Nephron progenitor cell (in vitro differentiated cells): ENCODE measurements at places on chromosomes 2 and 18.

DNA sequence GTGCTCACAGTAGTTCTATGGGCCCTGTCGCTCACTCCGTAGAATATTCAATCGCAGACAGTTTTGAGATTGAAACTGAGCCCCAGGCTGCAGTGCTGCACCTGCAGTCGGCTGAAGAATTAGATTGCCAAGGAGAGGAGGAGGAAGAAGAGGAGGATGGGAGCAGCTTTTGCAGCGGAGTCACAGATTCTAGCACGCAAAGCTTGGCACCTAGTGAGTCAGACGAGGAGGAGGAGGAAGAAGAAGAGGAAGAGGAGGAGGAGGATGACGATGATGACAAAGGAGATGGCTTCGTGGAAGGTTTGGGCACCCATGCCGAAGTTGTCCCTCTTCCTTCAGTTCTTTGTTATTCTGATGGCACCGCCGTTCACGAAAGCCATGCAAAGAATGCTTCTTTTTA is 115.2 kb downstream of the GALNT3 start:
- DNase-seq: no peak

DNA sequence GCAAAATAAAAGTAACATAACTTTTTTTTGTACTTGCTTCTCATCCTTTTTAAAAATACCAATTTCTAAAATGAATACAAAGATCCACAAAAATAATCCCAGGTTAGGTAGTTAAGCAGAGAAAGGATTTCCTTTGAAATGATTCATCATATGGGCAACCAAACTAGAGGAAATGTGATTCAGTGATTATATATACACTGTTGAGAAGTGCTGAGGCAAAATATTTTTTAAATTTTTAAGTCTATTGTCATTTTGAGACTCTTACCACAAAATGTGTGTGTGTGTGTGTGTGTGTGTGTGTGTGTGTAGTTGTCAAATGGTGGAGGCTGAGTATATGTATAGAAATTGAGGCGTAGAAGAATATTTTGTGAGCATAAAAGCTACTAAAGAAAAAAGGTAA is 1075.3 kb downstream of the LRP1B start:
- no peak overlapping the region for H3K4me3 ChIP-seq
- no peaks in the 10 kb centered on the region for H3K4me1 ChIP-seq
- no peaks in the 10 kb centered on the region for H3K27me3 ChIP-seq
- no peak for DNase-seq
- H3K27ac ChIP-seq: no peak overlapping the region
- H3K36me3 ChIP-seq: no peaks in the 10 kb centered on the region

DNA sequence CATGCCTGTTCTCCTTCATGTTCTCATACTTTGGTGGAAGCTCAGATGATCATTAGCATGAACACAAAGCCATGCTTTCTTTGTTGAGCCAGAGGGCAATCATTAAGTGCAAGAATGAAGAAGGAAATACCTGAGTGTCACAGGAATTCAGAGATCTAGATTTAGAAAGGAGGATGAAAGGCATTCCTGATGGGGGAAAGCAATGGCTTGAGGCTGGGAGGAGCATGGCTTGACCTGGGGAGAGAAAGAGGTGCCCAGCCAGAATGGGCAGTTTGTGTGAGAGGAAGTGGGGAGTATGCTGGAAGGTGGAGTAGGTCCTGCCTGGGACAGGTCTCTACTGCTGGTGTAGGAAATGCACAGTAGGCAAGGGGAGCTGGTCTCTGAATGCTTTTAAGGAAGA is 35.1 kb downstream of the SLC4A3 start:
- H3K4me3 ChIP-seq: no peak overlapping the region
- no peak for DNase-seq
- peaks cover 11% of the 10 kb centered on the region for H3K27me3 ChIP-seq
- no peaks in the 10 kb centered on the region for H3K36me3 ChIP-seq

DNA sequence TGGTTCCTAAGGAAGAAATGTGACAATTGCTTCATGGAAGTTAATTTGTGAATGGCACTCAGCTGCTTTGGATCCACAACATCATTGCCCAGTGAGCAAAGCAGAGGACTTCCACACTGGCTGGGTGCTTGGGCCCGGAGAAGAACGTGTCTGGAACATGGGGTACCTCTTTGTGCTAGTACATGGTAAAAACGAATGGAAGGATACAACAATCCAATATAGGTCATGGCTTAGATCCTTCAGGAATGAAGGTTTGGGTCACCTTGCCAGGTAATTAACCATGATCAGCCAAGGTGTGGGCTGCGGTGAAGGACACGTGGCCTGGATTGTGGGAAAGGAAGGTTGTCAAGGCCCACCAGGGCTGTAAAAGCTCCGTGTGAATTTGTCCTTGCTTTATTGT is 245.9 kb upstream of the HS6ST1 start:
- DNase-seq: no peak
- H3K4me1 ChIP-seq: no peaks in the 10 kb centered on the region
- no peak overlapping the region for H3K27ac ChIP-seq
- peaks cover 9% of the 10 kb centered on the region for H3K27me3 ChIP-seq

GRCh38 chr2:239328351-239329191 is 72.2 kb downstream of the HDAC4 start:
- H3K36me3 ChIP-seq: peaks cover 24% of the 10 kb centered on the region
- DNase-seq: peak; percentile 61
- H3K4me3 ChIP-seq: peak overlapping the region; percentile 65
- H3K27me3 ChIP-seq: no peaks in the 10 kb centered on the region
- H3K27ac ChIP-seq: peak overlapping the region; percentile 94
- H3K4me1 ChIP-seq: peaks cover 70% of the 10 kb centered on the region

GRCh38 chr2:85888020-85888683 is 638 bp downstream of the ST3GAL5 start:
- DNase-seq: no peak
- peaks cover 3% of the 10 kb centered on the region for H3K36me3 ChIP-seq
- peaks cover 52% of the 10 kb centered on the region for H3K4me1 ChIP-seq
- H3K27me3 ChIP-seq: peaks cover 31% of the 10 kb centered on the region
- H3K27ac ChIP-seq: no peak overlapping the region

- peaks cover 59% of the 10 kb centered on the region for H3K4me1 ChIP-seq
- H3K4me3 ChIP-seq: peak overlapping the region; percentile 96
- DNase-seq: no peak
- peaks cover 6% of the 10 kb centered on the region for H3K27me3 ChIP-seq
- H3K27ac ChIP-seq: peak overlapping the region; percentile 99
- peaks cover 35% of the 10 kb centered on the region for H3K36me3 ChIP-seq
Observed at GRCh38 chr18:36130039-36130831, 536 bp downstream of the ELP2 start.

DNA sequence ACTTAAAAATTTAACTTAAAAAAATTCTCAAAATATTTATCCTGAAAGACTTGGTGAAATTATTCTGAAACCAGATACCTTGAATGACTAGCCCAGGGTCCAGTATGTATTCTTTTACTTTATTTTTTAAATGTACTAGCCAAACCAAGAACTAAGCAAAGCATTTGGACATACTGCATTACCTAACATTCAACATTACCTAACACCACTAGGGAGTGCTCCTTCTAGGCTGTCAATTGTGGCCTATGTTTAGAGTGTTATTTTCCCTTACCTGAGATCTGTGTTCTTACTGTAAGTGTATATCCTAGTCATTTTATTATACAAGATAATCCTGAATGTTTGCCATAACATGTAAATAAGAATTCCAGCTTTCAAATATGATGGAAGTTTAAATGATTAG is 496.6 kb downstream of the PTPRM start:
- DNase-seq: no peak
- H3K27ac ChIP-seq: no peak overlapping the region
- no peaks in the 10 kb centered on the region for H3K36me3 ChIP-seq
- peaks cover 5% of the 10 kb centered on the region for H3K27me3 ChIP-seq
- peak overlapping the region; percentile 86 for H3K4me3 ChIP-seq

- H3K27ac ChIP-seq: no peak overlapping the region
- DNase-seq: no peak
- H3K4me1 ChIP-seq: peaks cover 44% of the 10 kb centered on the region
- H3K27me3 ChIP-seq: peaks cover 6% of the 10 kb centered on the region
- no peak overlapping the region for H3K4me3 ChIP-seq
Observed at GRCh38 chr2:16166327-16166981, 226.1 kb downstream of the MYCN start.

GRCh38 chr2:39160982-39161381 is 40.1 kb upstream of the SOS1 start:
- peaks cover 5% of the 10 kb centered on the region for H3K27me3 ChIP-seq
- H3K4me1 ChIP-seq: peaks cover 10% of the 10 kb centered on the region
- no peaks in the 10 kb centered on the region for H3K36me3 ChIP-seq
- DNase-seq: no peak
- no peak overlapping the region for H3K4me3 ChIP-seq
- H3K27ac ChIP-seq: no peak overlapping the region

DNA sequence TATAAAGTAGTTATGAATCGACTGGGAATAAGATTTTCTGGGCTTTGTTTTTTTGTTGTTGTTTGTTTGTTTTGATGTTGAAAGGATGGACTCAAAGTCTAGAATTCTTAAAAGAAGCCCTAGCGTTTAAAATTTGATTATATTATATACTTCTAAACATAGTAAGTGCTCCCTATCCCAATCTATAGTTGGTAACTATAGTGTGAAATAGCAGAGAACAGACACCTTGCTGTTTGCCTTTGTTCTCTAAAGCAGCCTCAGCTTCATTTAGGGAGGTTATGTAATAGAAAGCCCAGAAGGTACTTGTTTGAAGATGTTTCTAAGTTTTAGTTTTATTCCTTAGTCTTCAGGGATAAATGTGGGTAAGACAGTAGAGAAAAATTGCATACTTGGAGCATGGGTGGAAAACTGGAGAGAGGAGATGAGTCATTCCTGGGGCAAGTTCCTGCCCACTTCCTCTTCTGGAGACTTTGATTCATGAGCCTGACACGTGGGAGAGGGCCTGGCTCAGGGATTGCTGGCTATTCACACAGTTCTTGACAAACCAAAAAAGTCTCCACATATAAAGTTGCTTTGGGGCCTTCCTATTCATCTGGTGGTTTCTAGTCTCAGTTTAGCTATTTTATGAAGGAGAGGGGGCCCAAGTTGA is 131.9 kb downstream of the MYO1B start:
- H3K27ac ChIP-seq: peak overlapping the region; percentile 77
- H3K4me1 ChIP-seq: peaks cover 25% of the 10 kb centered on the region
- no peaks in the 10 kb centered on the region for H3K27me3 ChIP-seq

- no peaks in the 10 kb centered on the region for H3K4me1 ChIP-seq
- peaks cover 52% of the 10 kb centered on the region for H3K27me3 ChIP-seq
- no peak overlapping the region for H3K4me3 ChIP-seq
Observed at GRCh38 chr2:112938904-112939303, 27.9 kb downstream of the IL37 start.

DNA sequence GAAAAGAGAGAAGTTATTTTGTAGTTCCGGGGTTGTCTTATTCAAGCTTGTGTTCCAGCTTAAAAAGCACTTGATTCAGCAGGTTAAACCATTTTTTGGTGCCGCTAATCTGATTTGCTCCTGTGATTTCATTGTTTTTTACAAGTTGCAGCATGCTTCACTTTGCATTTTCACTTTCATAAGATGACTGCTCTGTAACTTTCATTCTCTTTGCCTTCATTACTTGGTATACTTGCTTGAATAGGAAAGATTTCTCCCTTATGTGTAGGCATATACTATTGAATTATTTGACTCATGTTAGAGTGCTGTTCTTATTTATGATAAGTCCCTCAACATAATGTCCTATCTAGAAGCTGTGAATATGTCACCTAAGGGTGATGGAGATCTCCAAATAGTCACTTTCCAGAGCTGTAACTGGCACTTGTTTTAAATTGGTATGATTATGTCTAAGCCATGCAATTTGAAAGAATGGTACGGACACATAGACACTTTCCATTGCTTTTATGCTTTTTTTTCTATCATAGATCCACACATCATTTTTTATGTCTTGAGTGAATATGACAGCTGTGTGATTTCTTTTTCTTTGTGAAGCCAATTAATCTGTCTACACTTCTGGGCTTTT is 254.5 kb downstream of the DSEL start:
- no peaks in the 10 kb centered on the region for H3K4me1 ChIP-seq
- peaks cover 4% of the 10 kb centered on the region for H3K27me3 ChIP-seq
- no peak for DNase-seq
- H3K27ac ChIP-seq: no peak overlapping the region
- no peaks in the 10 kb centered on the region for H3K36me3 ChIP-seq
- H3K4me3 ChIP-seq: no peak overlapping the region

DNA sequence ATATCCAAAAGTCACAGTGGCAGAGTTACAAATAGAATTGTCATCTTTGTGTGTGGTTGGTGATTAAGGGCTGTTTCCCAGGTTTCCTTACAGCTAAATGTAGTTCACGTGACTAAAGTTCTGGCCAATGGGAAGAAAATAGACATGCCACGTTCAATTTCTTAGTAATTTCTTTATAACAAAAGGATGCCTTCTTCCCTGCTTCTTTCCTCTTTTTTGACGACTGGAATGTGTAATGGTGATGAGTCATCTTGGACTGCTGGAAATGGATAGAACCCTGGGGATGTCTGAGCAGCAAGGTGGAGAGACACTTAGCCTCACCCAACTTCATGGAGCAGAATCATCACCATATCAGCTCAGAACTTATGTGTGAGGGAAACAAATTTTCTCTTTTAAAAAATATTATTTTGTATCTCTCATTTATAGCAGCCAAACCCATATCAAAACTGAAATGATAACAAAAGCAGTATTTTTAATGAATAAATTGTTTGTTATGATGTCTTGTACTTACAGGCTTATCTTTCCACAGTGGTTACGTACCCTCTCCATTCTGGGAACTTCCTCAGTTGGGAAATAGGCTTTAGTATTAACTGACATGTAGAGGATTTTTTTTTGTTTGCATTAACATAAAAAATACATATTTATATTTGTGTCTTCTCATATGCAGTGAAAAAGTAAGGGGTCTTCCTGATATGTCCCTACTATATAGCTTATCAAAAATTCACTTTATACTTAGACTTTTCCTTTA is 91.1 kb upstream of the CDH2 start:
- H3K27ac ChIP-seq: no peak overlapping the region
- no peaks in the 10 kb centered on the region for H3K27me3 ChIP-seq
- DNase-seq: no peak

- no peaks in the 10 kb centered on the region for H3K36me3 ChIP-seq
- no peaks in the 10 kb centered on the region for H3K4me1 ChIP-seq
- no peak for DNase-seq
- H3K27ac ChIP-seq: no peak overlapping the region
- peaks cover 6% of the 10 kb centered on the region for H3K27me3 ChIP-seq
- no peak overlapping the region for H3K4me3 ChIP-seq
Observed at GRCh38 chr2:207362716-207363115, 167.0 kb upstream of the CREB1 start.

GRCh38 chr2:127771756-127772155 is 39.2 kb downstream of the WDR33 start:
- H3K27me3 ChIP-seq: no peaks in the 10 kb centered on the region
- H3K4me3 ChIP-seq: no peak overlapping the region
- peak overlapping the region; percentile 87 for H3K27ac ChIP-seq
- peaks cover 40% of the 10 kb centered on the region for H3K36me3 ChIP-seq
- H3K4me1 ChIP-seq: peaks cover 23% of the 10 kb centered on the region
- no peak for DNase-seq
